CD4-positive, alpha-beta T cell treated with Interleukin-17A for 1 hour (primary cell): ENCODE measurements at places on chromosomes 5 and 9.

DNA sequence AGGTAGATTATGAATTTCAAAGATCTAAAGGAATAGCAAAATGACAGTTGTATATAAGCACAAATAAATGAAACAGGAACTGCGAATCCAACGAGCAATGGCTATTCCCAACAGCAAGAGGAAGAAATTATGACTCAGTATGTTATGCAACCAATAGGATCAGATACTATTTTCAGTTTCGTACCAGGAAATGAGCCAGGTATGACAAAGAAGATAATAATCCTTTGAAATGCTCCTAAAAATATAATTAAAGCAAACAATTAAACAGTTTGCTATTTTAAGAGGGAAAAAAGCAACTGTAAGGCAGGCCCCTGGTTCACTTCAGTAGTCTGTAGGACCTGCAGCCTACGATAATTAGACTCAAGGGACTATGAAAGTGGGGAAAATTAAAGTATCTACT is 58.9 kb downstream of the AUH start:
- no peak for DNase-seq

- no peak for DNase-seq
Observed at GRCh38 chr5:91361790-91362189, 21.3 kb downstream of the ARRDC3 start.

DNA sequence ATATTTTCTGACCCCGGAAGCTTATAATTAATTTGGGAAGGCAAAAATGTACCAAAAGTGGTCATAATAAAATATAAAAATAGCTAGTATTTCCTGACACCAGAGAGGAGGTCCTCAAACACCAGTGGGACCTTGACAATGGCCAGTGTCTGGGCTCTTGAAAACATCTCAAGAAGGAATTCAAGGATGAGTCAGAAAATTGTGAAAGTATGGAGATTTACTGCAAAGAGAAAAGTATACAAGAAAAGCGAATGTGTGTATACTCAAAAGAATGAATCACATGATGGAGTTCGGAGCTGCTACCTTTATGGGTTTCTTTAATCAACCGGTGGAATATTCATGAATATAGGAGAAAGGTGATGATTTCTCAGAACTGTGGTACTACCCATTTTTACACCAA is 1709.0 kb upstream of the WWC1 start:
- no peak for DNase-seq

- no peak for DNase-seq
Observed at GRCh38 chr5:156479849-156480248, 152.9 kb downstream of the SGCD start.

DNA sequence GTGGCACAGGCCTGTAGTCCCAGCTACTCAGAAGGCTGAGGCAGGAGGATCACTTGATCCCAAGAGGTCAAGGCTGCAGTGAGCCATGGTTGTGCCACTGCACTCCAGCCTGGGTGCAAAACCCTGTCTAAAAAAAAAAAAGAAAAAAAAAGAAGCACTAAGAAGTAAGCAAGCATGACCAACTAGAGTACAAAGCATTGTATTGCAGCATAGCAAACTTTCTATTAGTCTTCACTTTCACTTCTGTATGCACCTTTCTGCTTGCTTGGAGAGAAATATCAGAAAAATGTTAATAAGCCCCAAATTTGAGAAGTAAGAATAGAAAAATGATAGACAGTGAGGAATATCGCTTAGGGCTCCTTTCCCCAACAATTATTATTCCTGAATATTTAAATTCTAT is 497.7 kb upstream of the WWC1 start:
- DNase-seq: no peak

DNA sequence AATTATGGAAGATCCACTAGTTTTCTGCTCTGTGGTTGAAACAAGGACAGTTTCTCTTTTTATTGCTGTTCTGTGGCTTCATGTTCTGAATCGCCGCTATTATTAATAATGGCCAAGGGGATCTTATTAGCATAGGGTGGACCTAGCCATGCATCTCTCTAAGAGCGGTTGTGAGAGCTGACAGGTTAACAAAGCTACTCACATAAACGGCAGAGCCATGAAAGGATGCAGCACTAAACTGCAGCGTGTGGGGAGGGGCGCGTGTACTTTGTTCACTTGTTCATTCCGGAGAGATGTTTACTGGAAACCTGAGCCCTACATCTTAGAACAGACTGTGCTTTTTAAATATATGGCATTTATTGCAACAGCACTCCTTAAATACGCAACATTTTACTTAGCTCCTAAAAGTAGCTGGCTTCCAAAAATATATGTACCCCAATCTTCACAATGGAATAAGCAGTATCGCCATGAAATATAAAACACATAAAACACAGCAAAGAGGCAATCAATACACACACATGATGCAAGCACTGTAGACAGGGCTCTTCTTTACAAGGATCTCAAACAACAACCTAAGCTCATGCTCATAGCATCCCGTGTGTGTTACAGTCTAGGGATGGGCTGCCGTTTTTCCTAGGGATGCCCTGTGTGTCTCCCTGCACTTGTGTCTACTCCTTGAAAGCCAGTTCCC is 424.6 kb downstream of the MED10 start:
- no peak for DNase-seq

DNA sequence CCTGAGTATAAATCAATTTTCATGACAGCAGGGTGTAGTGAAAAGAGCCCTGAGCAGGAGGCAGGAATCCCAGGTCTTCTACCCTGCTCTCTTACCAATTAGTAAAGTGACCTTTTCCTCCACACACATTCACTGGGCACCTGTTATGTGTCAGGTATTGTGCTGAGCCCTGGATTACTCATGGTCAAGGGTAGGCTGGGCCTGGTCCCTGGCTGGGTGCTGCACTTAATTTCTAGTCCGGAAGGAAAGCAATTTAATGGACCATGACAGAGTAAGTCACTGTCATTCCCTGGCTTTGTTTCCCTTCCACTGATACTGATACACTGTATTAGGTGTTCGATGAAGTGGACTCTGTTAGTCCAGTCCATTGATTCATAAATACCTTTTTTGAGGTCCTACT is 29.1 kb upstream of the BRINP1 start:
- DNase-seq: no peak

- no peak for DNase-seq
Observed at GRCh38 chr5:127969651-127970050, 113.9 kb upstream of the SLC12A2 start.

DNA sequence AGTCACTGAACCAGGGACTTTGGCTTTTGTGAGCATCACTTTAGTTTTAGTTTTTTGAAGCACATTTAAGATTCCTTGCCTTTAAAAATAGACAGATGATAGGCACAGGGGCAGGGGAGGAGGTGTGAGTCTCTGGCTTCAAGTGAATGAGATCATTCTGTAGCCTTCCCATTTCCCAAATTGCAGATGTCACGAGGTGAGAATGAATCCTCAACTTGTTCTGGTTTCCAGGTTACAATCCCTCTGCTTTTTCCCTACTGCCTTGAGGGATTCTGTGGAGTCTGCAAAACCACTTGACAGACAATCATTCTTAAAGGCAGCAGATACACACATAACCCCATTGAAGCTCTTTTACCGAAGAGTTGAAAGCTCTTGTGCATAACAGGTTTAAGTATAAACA is 332.4 kb downstream of the DMAC1 start:
- no peak for DNase-seq

DNA sequence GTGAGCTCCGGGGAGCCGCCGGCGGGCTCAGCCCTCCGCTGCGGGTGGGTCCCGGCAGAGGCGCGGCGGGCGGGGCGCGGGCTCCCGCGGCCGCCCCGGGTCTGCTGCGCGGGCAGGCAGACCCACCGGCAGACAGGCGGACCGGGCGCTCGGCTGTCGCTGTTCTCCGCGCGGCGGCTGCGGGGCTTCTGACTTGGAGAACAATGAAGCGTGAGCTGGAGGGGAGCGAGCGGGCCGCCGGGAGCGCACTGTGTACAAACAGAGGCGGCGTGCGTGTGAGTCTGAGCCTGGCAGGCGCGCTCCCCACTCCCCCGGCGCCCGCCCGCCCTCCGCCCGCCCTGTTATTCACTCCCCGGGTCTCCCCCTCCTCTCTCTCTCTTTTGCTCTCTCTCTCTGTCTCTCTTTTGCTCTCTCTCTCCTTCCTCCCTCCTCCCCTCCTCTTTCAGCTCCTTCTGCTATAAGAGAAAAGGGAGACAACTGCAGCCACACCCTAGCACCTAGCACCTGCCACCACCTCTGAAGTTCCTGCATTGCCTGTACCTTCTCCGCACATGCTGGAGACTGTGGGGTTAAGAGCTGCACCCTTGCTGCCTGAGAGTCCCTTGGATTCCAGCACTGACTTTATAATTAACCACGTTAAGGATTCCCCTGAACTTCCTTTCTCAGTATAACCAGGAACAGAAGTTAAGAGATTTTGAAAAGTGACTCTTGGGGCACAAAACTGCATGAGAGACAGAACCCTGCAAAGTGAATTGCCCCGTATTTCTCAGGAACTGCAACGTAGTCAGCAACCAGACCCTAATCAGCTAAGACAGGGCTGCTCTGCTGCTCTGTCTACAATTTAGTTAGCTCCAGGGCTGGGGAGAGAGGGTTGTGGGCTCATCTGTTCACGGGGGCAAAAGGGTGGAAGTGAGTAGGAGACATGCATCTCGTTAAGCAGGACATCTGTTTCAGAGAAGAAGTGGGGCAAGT is at the start of gene EDIL3:
Gene EDIL3, minus strand, starts transcription at position 277 of the 972 bp plus-strand sequence. CDS start 506 bp downstream, outside the sequence.
- DNase-seq: no peak

- no peak for DNase-seq
Observed at GRCh38 chr9:105445203-105445881, 2.5 kb upstream of the FSD1L start.

- no peak for DNase-seq
Observed at GRCh38 chr5:54115735-54116403, 194.5 kb downstream of the ARL15 start.

- DNase-seq: no peak
Observed at GRCh38 chr9:111467778-111468367, 16.3 kb downstream of the ECPAS start.

DNA sequence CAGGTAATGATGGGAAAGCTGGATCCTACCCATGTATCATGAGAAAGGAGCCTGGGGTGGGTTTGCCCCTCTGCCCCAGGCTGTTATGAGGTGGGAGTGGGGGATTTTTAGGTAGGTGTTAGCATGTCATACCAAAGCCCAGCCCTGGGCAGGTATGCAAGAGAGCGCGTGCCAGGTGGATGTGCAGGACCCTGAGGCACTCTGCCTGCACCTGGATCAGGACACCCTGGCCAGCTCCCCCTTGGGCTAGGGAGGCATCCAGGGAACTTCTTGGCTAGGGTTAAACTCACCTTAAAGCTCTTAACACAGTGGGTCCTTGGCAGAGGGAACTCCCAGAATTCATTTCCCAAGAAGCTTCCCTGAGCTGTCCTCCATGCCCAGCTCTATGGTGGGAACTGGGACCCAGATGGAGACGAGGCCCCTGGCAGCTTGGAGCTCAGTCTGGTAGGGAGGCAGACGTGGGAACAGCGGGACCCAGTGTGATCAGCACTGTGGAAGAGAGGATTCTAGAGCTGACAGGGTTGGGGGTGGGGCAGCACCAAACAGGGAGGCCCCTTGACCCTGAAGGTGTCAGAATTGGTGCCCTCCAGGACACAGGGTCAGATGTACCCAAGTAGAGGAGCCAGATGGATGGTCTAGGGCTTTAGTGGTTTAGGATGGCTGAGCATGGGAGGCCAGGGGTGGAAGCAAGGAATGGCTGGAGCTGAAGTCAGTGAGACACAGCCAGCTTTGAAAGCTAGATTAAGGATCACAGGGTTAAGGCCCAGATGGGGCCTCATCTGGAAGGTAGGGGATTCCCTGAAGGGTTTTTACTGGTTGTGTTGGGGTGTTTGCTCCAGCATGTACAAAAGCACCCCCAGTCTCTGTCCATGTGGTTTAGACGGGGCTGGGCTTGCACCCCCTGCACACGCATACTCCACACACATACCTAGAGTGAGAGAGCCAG is 2.2 kb upstream of the PRR7 start:
- peak; percentile 67 for DNase-seq

- DNase-seq: no peak
Observed at GRCh38 chr9:123007269-123007668, 26.2 kb upstream of the GPR21 start.

- no peak for DNase-seq
Observed at GRCh38 chr5:77957931-77958521, 181.9 kb upstream of the TBCA start.

DNA sequence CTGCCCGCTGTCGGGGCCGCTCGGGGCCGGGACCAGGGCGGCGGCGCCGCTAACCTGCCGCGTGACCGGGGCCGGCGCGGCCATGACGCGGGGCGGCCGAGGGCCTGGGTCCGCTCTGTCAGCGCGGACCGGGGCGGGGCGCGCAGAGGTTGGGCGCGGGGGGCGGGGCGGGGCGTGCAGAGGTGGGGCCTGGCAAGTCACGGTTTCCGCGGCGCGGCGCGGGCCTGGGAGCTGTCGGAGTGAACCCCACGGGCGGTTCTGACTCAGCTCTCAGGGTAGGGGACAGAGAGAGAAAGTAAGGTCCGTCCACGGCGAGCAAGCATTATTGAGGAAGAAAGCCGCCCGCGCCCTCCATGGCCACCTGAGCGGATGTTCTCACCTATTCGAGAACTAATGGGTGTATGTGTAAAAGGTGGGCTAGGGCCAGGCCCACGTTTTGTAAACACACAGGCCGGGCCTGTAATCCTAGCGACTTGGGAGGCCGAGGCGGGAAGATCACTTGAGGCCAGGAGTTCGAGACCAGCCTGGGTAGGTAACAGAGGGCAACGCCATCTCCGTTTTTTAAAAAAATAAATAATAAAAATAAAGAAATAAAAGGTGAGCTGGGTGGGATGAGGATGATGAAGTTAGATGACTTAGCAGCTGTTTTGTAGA is at the start of gene PRXL2C:
Gene PRXL2C, minus strand, starts transcription at position 120 of the 654 bp plus-strand sequence. Its CDS starts 36 bp downstream, at position 84.
- DNase-seq: peak; percentile 86

DNA sequence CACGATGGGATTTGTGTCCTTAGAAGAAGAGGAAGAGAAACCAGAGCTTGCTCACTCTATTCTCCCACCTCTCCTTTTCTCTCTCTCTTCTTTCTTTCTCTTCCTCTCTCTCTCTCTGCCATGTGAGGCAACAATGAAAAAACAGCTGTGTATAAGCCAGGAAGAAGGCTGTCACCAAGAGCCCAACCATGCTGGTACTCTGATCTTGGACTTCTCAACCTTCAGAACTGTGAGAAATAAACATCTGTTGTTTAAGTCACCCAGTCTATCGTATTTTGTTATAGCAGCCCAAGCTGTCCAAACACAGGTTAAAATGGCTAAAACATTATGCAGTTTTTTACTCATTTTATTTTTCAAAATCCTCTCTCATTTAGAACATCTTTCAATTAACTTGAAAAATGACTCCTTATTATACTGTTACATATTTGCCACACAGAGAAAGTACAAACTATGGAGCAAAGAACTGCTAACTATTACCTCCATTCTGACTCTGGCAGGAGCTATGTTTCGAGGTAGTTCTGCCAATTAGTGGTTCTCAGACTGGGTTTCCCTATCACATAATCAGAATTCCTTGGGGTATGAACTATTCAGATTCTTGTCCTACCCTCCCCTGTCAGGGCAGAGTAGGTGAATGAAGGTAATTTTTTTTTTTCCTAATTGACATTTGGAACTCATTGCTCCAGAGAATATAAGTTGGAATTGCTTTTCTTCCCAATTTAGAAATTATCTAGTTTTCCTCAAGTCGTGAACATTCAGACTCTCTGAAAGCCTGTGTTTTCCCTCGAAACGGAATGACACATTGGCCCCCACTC is 434.6 kb downstream of the ENC1 start:
- DNase-seq: no peak

GRCh38 chr9:137759117-137759516 is 118.5 kb upstream of the CACNA1B start:
- DNase-seq: no peak

GRCh38 chr5:88262116-88262515 is 6.5 kb downstream of the TMEM161B start:
- DNase-seq: no peak
